G401 (cell line): ENCODE measurements at places on chromosomes 11 and 22.

DNA sequence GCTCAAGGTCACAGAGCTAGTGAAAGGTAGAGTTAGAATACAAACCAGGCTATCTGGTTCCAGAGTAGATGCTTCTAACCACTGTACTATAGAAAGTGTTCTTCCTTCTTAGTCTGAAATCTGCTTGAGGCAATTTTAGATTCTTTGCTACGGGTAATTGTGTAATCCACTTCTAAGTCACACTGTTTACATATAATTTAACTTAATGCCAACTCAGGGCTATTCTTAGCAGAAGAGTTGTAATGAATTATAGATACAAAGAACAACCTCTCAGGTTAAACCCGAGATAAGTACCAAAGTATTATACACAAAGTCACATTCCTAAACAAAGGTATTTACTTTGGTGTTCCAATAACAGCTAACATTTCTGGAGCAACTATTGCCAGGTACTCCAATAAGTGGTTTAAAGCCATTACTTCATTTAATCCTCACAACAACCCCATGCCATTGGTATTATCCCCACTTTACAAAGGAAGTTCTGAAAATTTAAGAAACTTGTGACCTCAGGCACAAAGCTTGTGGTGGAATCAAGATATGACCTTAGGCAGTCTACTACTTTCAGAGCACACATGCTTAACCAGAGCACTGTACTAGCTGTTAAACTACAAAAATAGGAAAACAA is 31.1 kb upstream of the DDI1 start:
- DNase-seq = no peak

- DNase-seq = peak; percentile 51
Observed at GRCh38 chr22:26367402-26368245, 61.4 kb upstream of the ASPHD2 start.

DNA sequence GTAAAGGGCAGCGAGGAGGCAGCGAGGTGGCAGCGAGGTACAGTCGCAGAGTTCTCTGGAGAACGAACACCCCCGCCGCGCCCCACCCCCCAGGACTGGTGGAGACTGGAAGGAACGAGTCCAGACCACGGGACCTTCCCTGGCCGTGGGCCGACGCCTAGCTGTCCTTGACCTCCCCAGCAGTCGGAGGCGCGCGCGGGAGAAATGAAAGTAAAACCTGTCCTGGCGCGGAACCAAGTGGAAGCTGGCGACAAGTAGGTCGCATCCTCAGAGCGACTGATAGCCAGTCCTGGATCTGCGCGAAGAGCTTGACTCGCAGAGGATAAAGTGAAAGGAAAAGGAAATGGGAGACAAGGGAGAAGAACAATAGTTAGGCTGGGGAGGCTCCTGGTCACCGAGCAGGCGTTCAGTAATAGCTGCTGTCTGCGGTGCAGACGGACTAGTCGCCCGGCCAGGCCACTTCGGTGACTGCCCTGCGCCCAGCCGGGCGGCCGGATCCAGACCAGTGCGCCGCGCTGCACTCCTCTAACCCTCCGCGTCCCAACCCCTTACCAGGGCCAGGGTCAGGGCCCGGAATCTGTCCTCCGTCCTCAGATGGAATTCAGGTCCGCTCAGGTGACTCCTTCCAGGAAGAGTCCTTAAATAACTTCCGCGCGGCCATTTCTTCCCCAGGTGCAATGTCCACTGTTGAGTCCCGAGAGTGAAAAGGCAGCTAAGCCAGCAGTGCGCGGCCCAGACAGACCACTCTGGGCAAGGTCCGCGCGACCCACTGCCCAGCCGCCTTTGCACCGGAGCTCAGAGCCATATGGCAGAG is 1.9 kb upstream of the ADM start:
- DNase-seq = peak; percentile 77

- DNase-seq = peak; percentile 42
Observed at GRCh38 chr11:118913411-118914125, 12.2 kb downstream of the BCL9L start.

- no peak for DNase-seq
Observed at GRCh38 chr11:102187416-102188151, 77.3 kb downstream of the YAP1 start.

DNA sequence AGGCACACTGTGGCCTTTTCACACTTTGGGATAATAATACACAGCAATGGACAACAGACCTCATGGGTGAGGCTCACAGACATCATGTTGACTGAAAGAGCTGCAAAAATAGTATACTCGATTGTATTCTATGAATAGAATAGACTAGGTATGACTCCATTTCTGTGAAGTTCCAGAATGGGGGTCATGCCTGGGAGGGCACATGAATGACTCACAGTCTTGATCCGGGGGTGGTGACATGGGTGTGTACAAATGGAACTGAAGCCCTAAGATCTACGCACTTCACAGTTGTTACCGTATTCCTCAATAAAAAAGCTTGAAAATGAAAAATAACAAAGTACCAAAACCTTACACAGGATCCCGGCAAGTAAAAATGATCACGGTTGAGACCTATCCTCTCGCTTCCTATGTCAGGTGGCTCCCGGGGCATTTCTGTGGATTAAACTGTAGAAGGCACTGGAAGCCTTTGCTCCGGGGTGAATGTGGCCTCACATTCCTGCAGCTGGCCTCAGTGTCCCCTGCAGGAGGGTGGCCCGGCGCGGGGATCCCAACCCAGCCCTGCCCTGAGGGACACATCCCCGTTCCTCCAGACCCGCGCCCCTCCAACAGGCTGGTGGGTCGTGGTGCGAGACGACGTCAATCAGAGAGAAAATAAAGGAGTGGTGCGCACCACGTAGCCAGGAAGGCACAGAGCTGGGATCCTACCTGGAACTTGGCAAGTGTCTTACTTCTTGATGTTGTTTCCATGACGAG is 75.9 kb downstream of the NECTIN1 start:
- DNase-seq = no peak

DNA sequence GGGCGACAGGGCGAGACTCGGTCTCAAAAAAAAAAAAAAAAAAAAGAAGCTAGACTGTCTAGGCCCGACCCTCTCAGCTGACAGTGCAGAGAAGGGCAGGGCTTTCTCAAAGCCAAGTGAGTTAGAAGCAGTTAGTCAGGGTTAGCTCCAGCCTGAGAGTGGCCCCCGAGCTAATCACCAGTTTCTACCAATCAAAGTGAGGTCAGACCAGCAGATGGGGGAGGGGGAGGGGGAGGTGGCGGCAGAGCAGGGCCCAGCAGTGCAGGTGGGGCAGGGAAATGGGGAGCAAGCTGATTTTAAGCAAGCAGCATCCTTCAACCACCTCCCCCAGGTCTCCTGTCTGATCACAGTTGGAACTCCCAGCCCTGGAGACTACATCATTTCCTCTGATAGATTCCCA is 55.3 kb upstream of the PRR5 start:
- no peak for DNase-seq

DNA sequence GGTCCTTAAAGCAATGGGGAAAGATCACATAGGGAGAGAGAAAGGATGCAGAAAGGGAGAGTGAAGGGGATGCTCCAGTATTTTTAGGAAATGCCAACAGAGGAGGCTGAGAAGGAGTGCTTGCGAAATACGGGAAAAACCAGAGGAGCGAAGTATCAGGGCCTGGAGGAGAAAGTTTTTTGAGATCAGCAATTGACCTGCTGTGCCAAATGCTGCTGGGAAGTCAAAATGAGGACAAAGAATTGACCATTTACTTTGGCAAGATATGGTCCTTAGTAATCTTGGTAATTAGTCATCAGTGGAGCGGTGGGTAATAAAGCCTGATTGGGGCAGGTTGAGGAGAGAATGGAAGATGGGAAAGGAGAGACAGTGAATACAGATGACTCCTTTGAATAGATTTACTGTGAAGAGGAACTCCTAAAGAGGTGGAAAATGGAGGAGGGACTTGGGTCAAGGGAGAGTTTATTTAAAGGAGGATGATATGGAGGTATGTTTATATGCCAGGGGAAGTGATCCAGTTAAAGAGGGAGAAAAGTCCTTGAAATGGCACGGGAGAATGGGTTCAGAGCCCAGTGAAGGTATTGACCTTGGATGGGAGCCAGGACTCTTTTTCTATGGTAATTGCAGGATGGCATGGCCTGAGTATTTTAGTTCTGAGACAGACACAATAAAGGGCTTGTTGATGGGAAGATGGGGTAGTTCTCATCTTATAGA is 111.5 kb downstream of the PKNOX2 start:
- no peak for DNase-seq

GRCh38 chr11:31422703-31423102 is 53.0 kb downstream of the DNAJC24 start:
- DNase-seq = no peak

- DNase-seq = no peak
Observed at GRCh38 chr11:111637885-111638284, 35.6 kb downstream of the SIK2 start.

DNA sequence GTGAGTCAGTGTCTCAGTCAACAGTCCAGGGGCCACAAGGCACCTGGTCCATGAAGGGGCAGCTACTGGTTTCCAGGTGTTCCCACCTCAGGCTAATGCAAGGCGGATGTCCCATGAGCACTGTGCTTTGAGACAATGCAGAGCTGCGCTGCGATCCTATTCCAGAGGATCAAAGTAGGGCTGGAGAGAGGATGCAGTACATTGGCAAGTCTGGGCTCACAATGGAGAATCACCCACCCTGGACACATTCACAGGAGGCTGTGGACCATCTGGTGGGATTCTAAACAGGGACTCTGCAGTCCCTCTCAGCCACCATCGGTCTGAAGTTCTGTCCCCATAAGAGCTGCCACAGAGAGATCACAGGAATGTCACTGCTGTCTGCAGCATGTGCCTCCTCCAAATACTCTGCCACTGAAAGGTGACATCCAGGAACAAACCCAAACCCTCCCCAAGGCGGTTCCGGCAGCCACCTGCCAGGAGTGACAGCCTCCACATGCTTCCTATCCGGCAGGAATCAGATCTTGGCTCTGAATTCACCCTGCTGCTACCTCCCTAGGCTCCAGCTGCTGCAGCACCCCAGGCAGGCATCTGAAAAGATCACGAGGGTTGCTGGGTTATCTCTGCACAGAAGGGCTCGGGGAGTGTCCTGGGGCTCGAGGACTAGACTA is 45.3 kb upstream of the SERPIND1 start:
- DNase-seq = peak; percentile 82

- no peak for DNase-seq
Observed at GRCh38 chr11:62018981-62019664, 51.7 kb upstream of the FTH1 start.

- DNase-seq = no peak
Observed at GRCh38 chr11:115963156-115963555, 458.9 kb upstream of the CADM1 start.

GRCh38 chr11:11022125-11022730 is 164.4 kb upstream of the ZBED5 start:
- peak; percentile 45 for DNase-seq
